ENCODE measurements at places on chromosomes 16 and 17.

GRCh38 chr16:2025251-2025650, 1.5 kb upstream of the NHERF2 start:
- no peaks in the 10 kb centered on the region for H3K36me3 ChIP-seq
- peak overlapping the region; percentile 51 for H3K4me3 ChIP-seq
- H3K27me3 ChIP-seq, result peaks cover 36% of the 10 kb centered on the region
- H3K4me1 ChIP-seq, result peaks cover 28% of the 10 kb centered on the region

- DNase-seq, result no peak
- peaks cover 27% of the 10 kb centered on the region for H3K27me3 ChIP-seq
- peaks cover 2% of the 10 kb centered on the region for H3K4me1 ChIP-seq
Observed at GRCh38 chr17:21376081-21376758, at the start of gene KCNJ12. TSS of gene KCNJ12 (plus strand) at chr17:21376357. CDS start at chr17:21415343, 38,986 bp downstream.

- H3K4me1 ChIP-seq, result no peaks in the 10 kb centered on the region
- no peak for DNase-seq
Observed at GRCh38 chr17:19753661-19754463, 5.8 kb upstream of the ALDH3A1 start.

DNA sequence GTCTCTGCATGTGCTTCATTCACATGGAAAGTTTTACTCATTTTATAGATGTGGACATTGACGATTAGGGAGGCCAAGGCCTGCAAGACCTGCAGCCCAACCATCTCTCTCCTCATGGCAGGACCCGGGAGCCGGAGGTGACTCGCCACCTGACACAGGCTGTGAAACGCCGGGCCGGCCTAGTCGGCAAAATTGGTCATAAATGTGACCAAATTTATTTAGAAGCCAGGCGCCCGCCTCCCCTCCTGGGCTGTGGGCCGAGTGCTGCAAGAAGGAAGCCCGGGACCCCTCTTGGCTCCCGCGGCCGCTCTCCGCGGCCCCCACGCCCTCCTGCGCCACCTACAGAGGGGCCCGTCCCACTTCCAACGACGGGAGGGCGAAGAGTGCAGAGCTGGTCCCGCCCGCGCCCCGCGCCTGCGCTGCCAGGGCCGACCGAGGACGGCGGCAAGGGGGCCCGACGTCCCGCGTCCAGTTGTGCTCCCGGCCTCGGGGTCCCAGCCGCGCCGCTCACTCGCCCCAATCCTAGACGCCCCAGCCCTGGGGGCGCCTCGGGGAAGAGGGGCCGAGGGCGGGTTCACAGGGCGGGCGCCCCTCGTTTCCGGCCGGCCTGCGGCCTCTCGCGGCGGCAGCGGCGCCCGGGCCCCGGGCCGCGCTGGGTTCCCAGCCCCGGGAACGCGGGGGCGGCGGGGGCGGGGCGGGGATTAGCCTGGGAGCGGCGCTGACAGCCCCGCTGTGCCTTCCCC, 47.5 kb downstream of the WNT3 start:
- peak overlapping the region; percentile 41 for H3K4me3 ChIP-seq
- no peaks in the 10 kb centered on the region for H3K36me3 ChIP-seq
- peaks cover 16% of the 10 kb centered on the region for H3K4me1 ChIP-seq
- no peak for DNase-seq
- peaks cover 53% of the 10 kb centered on the region for H3K27me3 ChIP-seq

DNA sequence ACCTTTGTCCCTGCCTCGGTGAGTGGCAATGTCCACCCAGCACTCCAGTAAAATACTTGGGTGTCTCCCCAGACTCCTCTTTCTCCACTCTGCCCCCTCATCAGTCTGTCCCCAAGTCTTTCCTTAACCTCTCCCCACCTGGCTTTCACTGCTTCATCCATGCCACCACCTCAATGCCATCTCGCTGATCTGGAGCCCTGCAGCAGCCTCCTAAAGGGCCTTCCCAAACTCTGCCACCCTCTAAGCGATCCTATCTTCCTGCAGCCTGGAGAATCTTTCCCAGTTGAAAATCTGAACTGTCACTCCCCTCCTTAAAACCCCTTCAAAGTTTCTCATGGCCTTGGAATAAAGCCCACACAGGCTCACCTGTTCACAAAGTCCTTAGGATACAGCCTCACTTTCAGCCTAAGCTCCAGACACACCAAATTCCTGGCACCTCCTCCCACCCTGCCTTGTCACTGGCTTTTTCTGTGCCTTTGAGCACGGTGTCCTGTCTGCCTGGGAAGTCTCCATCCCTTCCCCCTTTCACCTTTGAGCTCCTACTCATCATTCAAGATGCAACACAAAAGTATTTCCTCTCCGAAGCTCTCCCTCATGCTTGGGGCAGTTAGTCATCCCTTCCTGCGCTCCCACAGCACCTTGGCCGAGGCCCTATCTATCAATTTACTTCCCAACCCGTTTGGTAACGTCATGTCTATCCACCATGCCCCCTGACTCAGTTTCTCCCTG, 2.8 kb downstream of the WNK4 start:
- H3K27me3 ChIP-seq, result peaks cover 72% of the 10 kb centered on the region
- H3K4me3 ChIP-seq, result no peak overlapping the region
- no peak overlapping the region for H3K27ac ChIP-seq
- no peak for DNase-seq
- H3K36me3 ChIP-seq, result peaks cover 14% of the 10 kb centered on the region

All from activated CD4-positive, alpha-beta T cell treated with anti-CD3 and anti-CD28 coated beads, Interleukin-2, amount 10 ng/mL, durations not matched to agents 7 days and 5 days (primary cell).